NCI-H460 (cell line): ENCODE measurements at places on chromosomes 5 and 9. TPM values are rescaled to one million over a fixed set of nuclear protein-coding genes. Genes with fewer than 3 reads are reported as not detected.

COL15A1 gene
- total RNA-seq, result 0.89 and 1.0 TPM in 2 replicates

DNA sequence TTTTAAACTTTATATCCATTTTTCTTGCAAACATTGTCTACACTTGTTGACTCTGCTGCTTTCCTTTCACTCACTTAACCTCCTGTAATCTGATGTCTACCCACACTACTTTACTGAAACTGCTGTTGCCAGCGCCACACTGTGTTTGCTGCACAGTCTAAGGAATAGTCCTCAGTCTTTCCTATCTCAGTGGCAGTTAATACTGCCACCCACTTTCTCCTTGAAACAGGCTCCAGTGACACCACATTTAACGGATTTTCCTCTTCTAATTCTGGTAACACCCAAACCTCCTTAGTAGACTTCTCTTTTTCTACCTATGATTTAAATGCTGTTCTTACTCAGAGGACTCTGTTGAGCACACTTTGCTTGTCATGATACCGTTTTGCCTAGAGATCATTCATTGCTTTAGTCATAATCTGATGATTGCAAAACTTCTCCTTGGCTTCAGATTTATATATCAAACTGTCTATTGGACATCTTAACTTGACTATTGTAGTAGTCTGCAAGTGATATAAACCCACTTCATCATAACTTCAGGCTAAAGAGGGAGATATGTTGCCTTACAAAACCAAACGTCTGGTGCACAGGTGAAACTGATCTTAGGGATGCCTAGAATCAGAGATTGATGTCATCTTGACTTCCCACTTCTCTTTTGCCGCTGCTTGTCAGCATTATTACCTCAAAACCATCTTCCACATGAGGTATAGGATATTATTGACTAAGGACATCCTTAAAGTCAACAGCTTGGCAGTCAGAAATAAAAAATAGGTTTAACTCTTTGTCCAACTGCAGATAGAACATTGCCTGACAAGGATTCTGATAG, 94.1 kb downstream of the CDC42SE2 start:
- no peak for DNase-seq

RASEF gene
- total RNA-seq, result 1.4 and 1.7 TPM in 2 replicates

DNA sequence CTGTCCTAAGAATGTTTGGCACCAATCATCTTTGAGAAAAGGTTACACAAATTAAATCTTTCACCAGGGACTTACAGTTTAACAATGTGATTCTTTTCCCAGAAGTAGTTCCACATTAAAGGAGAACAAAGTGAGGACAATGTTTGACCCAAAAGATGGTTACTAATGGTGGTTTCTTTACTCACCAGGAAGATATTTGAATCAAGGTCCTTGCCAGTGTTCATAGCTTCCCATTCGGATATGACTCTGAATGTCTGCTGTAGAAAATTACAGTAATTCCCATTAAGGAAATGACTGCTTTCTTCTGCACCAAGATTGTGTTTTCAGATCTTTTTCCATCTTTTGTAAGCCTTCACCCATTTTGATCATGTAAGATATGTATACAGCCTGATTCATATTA, 114.6 kb upstream of the ADAMTSL1 start:
- no peak for DNase-seq

MCCC2 gene
- total RNA-seq, result 51.8 and 56.8 TPM in 2 replicates

DNA sequence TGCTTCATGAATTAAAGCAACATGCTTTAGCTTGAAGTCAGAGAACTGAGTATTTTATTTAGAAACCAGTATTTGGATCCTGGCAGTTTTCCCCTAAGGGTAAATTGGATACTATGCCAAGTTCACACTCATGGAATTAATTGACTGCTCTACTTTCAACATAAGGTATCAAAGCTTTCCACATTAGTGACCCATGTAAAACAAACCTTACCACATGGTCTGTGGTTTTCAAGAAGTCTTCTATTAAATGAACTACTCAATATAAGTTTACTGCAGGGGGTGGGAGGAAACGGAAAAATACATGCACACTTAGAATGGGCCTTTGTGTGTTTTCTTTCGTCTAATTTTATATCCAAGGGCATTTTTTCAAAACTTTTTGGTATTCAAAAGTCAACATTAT, 232.0 kb upstream of the FBXL7 start:
- DNase-seq, result no peak

- DNase-seq, result peak; percentile 76
Measured at GRCh38 chr5:150211156-150212030, 21.5 kb downstream of the SLC6A7 start.

GRCh38 chr9:72855890-72856523, 96.8 kb downstream of the ALDH1A1 start:
- DNase-seq, result no peak

DNA sequence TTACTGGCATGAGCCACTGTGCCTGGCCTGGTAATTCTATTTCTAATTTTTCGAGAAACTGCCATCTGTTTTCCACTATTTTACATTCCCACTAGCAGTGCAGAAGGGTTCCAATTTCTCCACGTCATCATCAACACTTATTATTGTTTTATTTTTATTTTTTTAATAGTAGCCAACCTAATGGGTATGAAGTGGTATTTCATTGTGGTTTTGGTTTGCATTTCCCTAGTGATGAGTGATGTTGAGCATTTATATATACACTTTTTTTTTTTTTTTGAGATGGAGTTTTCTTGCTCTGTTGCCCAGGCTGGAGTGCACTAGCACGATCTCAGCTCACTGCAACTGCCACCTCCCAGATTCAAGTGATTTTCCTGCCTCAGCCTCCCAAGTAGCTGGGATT, 28.3 kb downstream of the WWC1 start:
- DNase-seq, result no peak

FAM81B gene
- total RNA-seq, result 0.30 TPM in 1 of 2 replicates, not detected in the other

NTMT1 gene
- 46.5 and 54.9 TPM in 2 replicates for total RNA-seq

GRCh38 chr9:138052635-138053320, 175.2 kb downstream of the CACNA1B start:
- DNase-seq, result no peak

- no peak for DNase-seq
Measured at GRCh38 chr9:742914-743589, 98.4 kb upstream of the DMRT1 start.

GRCh38 chr5:123511290-123511647, 708 bp upstream of the CSNK1G3 start:
- peak; percentile 15 for DNase-seq

- DNase-seq, result no peak
Measured at GRCh38 chr9:79387101-79387835, 184.5 kb upstream of the TLE4 start.

DNA sequence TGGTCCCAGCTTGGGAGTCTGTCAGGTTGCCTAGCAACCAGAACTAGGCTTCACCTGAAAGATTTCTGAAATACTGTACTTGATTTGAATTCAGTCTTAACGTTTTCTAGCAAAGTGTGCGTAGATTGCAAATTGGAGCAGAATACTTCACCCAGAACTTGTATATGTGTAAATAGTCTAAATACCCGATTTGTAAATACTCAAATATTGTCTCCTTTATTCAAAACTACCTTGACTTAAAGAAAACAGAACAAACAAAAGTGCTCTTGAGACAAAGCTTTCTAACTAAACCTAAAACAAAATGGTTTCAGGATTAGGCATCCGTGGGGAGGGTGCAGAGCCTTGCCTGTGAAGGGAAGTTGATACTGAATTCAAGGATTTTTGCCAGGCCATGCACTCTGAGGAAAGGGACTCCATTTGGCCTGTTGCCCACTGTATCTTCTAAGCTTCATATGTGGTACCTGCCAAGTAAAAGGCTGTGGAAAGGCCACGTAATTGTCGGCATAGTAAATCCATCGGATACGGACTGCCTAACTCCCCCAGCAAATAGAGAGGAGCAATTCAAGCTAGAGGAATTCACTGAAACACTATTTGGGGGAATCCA, 744 bp upstream of the HMGCS1 start:
- DNase-seq, result no peak

- DNase-seq, result no peak
Measured at GRCh38 chr5:65034029-65034812, 265.5 kb downstream of the CWC27 start.

DNA sequence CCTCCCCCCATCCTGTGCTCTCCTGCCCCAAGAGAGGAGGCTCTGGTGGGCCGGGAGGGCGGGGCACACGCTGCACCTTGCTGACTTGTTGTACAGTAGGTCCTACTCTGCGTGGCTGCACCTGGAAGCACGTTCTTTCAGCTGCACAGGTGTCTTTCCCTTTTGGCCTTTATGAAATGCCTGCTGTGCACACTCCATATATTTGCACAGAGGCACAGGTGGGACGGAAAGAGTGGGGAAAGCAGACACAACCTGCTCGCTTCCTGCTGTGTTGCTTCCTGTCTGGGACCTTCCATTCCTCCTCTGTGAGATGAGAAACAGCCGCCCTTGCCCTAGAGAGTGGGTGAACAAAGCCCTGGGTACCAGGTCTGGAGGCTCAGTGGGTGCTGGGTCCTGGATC, 4.8 kb downstream of the USP20 start:
- no peak for DNase-seq

GRCh38 chr9:106697390-106697749, 165.6 kb upstream of the ZNF462 start:
- no peak for DNase-seq

DNA sequence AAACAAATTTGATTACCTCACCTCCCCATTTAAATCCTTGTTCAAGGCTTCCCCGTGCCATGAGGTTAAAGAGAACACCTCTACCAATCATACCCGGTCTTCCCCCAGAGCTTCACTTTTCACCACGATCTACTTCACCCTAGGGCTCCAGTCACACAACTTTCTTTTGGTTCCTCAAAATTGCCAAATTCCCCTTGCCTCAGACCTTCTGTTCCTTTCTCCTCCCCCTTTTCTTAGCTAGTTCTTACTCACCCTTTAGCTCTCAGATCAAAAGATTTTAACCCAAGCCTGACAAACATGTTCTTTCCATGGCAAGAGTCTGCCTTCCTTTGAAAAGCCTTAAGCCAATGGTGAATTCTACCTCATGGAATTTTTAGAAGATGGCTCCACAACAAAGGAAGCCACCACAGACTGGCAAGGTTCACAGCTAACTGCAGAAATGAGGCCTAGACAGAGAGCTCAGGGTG, 56.7 kb downstream of the MAPKAP1 start:
- DNase-seq, result no peak

- no peak for DNase-seq
Measured at GRCh38 chr5:2899311-2899710, 147.8 kb upstream of the IRX2 start.

ANKRD20A1 gene
- 0.02 TPM in 1 of 2 replicates, not detected in the other for total RNA-seq

KIAA0825 gene
- 13.0 and 13.2 TPM in 2 replicates for total RNA-seq

DNA sequence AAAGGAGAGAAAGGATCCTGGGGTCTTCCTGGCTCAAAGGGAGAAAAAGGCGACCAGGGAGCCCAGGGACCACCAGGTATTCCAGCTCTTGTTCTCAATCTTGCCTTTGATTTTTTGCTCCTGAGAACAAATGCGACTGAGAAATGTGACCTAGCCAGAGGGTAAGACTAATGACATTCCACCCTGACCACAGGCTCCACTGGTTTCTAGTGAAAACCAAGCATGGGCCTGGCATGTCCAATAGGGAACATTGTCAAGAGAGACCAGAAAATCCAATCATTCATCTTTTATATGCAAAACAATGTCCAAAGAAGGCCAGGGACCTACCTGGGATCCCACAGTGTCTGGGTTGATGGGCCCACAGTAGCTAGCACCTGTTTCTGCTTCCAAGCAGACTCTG, 50.3 kb upstream of the TGFBR1 start:
- no peak for DNase-seq

- DNase-seq, result no peak
Measured at GRCh38 chr5:126587551-126588390, 7.2 kb downstream of the ALDH7A1 start.

DNA sequence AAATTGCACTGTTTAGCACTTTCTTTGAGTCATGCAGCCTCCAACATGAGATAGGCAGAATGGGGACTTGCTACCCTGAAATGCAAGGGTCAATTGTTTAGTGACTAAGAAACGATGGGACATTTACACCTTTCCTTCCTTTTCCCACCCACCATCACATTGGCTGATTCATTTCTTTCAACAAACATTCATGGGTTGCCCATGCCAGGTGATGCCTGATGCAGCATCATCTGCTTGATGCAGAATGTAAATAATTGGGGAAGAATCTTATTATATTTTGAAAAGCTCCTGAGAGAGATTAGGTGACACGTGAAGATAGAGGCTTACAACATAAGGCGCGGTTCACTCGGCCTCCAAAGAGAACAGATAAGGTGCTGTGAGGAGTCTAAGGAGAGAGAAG, 4.5 kb upstream of the TRMT10B start:
- DNase-seq, result no peak

DYNC2I2 gene
- total RNA-seq, result 77.5 and 97.9 TPM in 2 replicates

DNA sequence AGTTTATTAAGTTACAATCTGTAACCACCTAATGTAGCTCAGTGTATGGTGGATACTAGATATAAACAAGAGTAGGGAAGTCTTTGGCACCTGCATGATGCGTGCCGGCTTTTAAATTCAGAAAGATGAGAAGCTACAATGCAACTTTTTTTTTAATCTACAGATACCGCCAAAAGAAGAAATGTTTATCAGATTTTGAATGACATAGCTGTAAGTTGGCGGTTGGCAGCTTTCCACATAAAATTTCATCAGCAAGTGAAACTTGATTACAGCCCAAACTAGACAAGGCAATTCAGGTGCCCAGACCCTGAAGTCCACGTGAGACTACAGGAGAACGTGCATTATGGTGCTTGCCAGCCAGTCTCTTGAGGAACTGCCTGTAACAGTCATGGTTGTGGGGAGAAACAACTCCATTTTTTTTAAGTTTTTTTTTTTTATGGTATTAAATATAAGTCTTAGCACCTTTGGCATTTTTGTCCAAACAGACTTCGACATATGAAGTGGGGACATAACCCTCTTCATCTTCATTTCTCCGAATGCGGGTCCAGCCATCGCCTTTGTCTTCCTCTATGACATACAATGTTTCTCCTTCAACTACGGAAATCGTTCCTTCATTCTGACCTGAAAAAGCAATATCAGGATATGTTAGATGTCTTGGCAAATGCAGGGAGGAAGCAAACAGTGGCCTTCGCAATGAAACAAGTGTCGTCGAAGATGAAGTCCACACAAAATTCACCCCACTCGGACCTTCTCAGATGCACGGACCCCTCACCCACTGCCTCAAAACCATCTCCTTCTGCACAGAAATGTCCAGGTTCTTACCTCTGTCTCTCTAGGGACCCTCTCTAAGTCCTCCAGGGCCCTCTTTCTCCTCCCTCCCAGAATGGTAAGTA, 60.4 kb downstream of the USP20 start:
- DNase-seq, result no peak

DNA sequence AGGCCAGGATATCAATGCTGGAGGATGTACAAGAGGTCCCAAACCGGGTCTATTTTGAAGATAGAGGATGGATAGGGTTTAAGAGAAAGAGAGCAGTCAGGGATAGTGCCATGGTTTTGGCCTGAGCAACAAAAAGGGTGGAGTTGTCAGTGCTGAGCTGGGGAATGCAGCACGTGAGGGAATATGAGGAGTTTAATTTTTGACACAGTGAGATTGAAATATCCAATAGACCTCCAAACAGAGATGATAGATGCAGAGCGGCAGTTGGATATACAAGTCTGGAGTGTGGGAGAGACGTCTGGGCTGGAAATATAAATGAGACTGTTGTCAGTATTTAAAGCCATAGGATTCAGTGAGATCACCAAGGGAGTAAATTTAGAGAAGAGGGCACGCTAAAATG, 136.7 kb upstream of the EFNA5 start:
- DNase-seq, result no peak
